ENCODE measurements at places on chromosomes 5 and 9.

- DNase-seq, result no peak
Measured at GRCh38 chr9:100670719-100671118, 92.8 kb downstream of the CAVIN4 start.

GRCh38 chr5:122311961-122312590 is at the start of gene SNCAIP:
SNCAIP (plus strand) TSS chr5:122312237; CDS start chr5:122391135, 78,898 bp downstream.
- DNase-seq, result peak; percentile 29

DNA sequence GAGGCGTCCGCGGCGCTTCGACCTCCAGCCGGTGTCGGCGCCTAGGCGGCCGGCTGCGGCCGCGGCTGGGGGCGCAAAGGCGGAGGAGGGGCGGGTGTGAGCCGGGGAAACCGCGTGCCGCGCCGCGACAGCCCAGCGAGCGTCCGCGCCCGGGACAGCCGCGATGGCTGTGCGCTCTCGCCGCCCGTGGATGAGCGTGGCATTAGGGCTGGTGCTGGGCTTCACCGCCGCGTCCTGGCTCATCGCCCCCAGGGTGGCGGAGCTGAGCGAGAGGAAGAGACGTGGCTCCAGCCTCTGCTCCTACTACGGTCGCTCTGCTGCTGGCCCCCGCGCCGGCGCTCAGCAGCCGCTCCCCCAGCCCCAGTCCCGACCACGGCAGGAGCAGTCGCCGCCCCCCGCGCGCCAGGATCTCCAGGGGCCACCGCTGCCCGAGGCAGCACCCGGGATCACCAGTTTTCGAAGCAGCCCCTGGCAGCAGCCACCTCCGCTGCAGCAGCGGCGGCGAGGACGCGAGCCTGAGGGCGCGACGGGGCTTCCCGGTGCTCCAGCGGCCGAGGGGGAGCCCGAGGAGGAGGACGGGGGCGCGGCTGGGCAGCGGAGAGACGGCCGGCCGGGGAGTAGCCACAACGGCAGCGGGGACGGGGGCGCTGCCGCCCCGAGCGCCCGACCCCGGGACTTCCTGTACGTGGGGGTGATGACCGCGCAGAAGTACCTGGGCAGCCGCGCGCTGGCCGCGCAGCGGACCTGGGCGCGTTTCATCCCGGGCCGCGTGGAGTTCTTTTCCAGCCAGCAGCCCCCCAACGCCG is 605 bp downstream of the CHSY3 start:
- peak; percentile 37 for DNase-seq

DNA sequence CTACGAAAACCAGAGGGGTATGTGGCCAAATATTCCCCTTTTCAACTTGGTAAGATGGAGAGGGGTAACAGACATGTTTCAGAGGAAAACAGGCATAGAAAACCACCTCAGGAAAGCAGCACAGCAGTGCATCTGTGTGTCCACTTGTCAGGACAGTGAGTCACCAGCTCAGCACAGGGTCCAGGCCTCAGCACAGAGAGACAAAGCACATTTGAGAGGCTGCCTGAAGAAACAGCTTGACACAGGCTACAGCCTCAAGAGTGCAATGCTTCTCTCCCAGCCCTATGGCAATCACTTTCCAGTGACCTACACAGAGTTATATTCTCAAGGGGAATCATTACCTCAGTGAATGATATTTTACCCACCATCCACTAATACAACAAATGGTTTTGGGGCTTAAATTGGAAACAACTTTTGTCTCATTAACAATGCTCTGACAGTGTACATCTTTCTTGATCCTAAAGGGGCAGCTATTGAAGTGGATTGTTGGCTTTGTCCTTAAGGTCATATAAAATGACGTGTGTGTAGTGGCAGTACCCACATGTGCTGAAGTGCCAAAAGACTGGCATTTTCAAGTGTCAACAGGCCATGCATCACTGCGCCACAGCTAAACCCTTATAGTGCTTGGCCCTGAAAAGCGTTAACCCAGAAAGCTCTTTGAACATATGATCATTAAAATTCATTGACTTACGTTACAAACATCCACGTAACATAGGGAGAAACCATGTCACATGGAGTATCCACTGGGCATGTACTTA is 46.4 kb downstream of the ERMP1 start:
- no peak for DNase-seq

DNA sequence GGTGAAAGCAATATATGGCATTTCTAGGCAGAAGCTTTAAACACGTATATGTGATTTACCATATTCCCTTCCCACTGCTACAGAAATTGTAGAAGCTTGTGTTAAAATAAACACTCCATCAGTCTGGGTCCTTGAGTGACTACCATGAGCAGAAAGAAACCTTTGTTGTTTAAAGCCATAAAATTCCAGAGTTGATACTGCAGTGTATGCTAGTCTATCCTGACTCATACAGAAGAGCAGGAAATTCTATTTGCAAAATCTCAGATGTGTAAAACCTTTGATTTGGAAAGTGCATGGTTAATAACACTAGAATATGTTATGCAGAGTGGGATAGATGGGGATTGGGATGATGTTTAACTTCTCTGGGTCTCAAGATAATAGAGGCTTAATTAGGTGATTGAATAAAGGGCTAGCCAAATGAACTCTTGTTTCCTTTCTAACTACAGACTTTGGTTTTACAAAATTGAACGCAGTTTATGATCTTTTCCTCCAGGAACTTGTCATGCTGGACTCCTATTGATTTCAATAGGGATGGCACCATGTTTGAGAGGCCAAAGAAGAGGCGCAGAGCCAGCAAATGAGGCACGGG is 282.7 kb upstream of the VLDLR start:
- no peak for DNase-seq

DNA sequence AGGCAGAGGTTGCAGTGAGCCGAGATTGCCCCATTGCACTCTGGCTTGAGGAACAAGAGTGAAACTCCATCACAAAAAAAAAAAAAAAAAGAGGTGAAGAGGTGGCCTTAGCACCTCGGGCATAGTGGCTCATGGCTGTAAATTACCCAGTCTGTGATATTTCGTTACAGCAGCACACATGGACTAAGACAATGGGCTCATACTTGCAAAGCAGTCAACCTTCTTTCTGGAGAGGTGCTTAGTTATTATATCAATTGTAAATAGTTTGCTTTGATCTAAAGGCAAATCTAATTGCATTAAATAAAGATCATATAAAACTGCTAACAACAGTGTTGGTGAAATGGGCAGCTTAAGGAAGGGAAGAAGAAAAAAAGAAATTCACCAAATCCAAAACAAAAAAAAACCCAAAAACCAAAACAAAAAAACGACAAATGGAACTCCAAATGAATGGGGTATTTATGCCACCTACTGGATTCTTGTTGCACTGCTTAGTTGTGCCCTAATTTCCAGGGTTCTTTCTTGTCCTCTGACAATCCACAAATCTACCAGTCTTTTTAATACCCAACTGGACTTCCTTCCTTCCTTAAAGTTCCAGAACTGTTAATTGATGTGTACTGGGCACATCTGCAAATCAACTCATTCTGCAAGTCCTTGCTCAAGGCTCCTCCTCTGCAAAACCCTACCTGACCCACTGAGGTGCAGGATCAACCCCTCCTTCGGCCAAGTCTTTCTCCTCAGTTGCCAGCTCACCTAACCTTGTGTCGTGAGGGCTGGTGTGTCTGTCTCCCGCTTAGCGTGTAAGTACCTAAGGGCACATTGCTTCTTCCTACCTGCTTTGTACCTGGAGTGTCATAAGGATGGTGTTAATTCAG is 35.0 kb upstream of the DMRT1 start:
- DNase-seq, result peak; percentile 21

- no peak for DNase-seq
Measured at GRCh38 chr9:2192356-2192979, 177.3 kb downstream of the SMARCA2 start.

- DNase-seq, result no peak
Measured at GRCh38 chr9:90958328-90958727, 156.7 kb downstream of the SYK start.

Data from HCEC 1CT (cell line).